ENCODE measurements at places on chromosomes 3 and 15.

GRCh38 chr15:22827125-22827524 is 11.3 kb upstream of the NIPA2 start:
- DNase-seq: no peak

DNA sequence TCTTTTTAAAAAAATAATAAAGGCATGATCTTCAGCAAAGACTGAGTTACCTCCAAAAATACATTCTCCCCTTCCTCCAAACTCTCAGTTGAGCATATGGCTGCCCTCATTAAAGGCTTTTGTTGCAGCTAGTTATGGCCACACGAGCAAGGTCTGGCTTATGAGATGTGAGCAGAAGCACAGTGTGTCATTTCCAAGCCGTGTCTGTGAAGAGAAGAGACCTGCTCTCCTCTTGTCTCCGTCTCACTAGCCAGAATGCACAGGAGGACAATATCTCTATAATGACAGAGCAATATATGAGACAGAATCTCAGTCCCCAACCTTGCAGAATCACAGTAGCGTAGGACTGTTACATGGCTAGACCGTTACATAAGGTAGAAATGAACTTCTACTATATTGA is 152.3 kb downstream of the MAGI1 start:
- no peak for DNase-seq

- DNase-seq: peak; percentile 34
Measured at GRCh38 chr15:74322558-74323180, 44.8 kb downstream of the CYP11A1 start.

DNA sequence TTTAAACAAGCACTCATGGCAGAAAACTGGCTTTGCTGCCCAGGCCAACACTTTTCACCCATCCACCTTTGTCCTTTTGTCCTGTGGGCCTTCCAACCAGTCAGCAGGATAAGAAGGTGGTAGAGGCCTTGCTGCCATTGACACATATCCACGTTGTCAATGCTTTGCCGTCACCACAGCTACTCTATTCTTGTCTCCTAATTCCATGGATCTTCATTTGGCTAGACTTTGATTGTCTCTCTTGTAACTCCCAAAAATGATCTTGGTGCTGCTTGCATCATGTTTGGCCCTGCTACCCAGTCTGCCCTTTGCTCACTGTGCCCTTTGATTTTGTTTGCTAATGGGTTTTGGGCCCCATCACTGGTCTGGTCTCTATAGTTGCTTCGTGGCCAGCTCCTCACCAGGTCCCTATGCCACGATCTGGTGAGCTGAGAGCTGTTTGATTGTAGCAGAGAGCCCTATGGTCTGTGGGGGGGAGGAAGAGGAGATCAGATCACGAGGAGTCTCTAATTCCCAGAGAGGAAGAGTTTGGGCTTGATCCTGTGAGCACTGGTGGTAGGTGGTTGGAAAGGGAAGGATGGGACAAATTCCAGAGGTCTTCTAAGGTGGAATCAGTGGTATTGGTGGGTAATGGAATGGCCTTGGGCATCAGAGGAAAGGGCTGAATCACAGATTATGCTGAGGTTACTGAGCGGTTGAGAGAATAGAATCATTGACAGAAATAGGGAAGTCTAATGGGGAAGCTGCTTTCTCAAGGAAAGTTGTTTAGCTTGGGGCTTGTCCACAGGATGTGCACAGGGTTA is 40.3 kb downstream of the ABHD2 start:
- DNase-seq: no peak

- no peak for DNase-seq
Measured at GRCh38 chr3:150746791-150747590, 16.0 kb downstream of the SIAH2 start.

- peak; percentile 98 for DNase-seq
Measured at GRCh38 chr3:99901200-99901926, 83.7 kb downstream of the CMSS1 start.

DNA sequence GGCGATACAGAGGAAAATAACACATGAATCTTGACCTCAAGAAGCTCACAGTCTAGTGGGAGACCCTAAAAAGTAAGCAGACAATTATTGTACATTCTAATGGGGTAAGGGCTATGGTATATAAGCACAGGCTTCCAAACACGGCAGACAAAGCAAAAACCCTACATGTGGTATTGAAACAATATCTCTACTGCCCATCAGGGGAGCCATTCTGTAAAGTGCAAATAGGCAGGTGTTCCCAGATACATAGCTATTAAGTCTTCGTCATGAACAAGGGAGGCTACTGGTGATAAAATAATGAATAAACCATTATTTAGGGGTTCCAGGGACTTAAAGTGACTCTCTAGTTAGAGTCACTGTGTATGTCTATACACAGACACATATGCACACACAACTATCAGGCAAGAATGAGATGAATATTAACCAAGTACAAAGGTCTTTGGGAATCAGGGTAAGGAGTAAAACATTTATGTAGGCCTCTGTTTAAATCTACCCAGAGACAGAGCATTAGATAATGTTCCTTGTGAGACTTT is 38.7 kb upstream of the ASB14 start:
- DNase-seq: no peak

DNA sequence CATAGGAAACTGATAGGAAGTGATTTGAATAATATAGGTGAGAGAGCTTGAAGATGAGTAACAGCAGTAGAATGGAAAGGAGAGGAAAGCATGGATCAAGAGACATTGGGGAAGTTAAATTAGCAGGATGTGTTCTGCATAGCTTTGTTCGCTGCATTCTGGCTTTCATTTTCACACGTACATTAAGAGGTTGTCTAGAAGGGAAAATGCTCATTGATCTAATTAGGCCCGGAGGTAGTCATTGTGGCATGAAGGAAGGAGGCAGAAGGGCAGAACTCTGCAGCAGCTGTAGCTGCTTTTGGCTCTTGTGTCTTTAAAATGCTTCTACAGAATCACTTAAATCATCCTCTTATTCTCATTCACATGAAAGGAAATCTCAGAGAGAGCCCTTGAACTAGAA is 40.3 kb downstream of the KCNAB1 start:
- no peak for DNase-seq

- no peak for DNase-seq
Measured at GRCh38 chr3:135995766-135996165, 30.2 kb downstream of the PPP2R3A start.

DNA sequence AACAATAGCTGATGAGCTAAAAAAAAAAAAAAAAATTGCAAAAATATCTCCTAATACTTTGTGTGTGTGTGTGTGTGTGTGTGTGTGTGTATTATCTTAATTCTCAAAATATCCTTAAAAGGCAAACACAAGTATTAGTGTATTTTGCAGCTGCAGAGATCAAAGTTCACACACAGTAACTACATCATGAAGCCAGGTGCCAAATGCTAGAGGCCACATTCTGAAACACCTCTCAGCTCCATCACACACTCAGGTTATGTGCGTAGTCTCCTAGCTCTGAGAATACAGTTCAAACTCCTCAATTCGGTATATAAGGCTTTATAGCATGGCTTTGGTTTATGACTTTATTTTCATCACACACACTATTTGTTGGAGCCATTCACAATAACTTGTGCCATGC is 33.5 kb upstream of the PPARG start:
- no peak for DNase-seq

DNA sequence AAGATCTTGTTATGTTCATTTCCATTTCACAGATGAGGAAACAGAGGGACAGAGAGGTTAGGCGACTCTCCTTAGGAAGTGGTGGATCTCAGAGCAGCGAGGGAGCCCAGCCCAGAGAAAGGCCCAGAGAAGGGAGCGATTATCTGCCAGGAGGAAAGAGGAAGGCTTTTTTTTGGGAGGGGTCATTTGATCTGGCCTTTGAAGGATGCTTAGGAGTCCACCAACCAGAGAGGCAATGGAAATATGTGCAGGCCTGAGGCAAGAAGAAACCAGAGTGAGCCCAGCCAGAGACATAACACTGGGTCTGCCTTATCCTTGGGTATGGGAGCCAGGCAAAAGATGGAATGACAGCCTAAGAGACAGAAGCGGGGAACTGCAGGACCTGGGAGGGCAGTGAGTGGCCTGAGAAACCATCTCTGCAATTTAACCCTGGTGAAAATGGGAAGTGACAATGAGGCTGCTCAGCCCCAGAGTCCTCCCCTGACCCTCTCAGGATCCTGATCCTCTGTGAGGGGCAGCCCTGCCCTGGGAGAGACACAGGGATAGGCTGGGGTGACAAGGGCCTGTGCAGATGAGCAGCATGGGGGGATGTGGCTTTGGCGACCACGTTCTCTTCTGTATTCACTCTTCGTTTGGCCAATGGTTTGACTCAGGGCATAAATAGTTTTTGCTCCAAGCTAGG is 163.2 kb downstream of the WNT7A start:
- DNase-seq: no peak

- no peak for DNase-seq
Measured at GRCh38 chr3:14780927-14781507, 37.7 kb upstream of the FGD5 start.

DNA sequence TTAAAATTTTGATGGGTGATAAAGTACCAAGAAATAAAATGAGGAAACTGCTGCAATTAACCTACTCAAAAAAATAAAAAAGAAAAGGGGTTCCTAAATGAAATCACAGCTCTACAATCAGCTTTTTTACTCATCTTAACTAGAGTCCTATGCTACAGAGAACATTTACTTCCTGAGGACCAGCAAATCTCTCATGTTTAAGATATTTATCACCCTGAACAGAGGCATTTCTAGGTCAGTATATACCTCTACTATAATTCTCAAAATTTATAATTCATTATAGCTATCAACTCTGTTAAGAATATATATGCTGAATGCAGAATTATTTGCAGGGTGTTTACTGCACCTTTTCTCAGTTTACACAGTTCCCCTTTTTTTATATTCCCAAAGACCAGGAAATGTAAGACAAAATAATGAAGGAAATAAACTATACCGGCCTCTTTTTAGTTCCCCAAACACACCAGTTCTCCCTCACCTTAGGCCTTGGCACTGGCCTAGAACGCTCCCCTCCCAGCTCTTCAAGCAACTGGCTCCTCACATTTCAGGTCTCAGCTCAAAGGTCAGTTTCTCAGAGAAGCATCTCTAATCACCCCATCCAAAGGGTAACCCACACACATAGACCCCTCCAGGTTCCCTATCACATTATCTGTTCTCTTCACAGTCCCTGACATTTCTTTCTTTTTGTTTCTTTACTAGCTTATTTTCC is 71.1 kb downstream of the LRRFIP2 start:
- no peak for DNase-seq

DNA sequence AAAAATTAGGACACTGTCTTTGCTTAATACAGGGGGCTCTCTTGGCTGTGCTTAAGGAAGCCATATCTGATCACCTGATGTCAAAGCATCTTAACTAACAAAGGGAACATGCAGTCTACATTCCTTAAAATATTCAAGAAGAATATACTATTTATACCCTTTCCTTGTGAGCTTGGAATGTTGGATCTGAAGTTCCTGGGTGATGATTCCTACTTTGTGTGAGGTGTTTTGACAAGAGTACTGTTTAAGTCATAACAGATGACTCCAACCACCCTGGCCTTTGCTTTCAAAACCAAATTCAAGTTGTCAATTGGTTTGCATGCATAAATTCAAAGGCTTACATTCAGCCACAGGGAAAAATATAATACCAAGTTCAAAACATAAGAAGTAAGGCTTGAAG is 862.7 kb upstream of the SEMA6D start:
- DNase-seq: no peak

DNA sequence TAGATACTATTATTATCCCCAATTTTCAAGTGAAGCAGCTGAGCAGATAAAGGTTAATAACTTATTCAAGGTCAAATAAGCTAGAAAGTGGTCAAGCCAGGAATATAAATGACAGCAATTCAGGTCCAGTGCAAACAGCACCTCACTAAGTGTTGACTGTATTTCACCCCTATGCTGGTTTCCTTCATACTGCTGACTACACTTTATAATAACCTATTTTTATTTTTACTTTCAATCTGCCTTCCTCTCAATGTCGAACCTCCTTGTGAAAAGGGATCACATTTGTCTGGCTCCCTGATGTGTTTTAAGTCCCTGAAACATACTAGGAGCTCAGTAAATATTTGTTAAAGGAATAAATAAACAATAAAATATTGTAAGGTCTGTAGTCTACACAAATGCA is 146.1 kb downstream of the NAALADL2 start:
- no peak for DNase-seq

GRCh38 chr15:87268675-87269074 is 987.9 kb downstream of the NTRK3 start:
- DNase-seq: no peak

GRCh38 chr3:190000861-190001196 is 119.9 kb downstream of the P3H2 start:
- DNase-seq: no peak

DNA sequence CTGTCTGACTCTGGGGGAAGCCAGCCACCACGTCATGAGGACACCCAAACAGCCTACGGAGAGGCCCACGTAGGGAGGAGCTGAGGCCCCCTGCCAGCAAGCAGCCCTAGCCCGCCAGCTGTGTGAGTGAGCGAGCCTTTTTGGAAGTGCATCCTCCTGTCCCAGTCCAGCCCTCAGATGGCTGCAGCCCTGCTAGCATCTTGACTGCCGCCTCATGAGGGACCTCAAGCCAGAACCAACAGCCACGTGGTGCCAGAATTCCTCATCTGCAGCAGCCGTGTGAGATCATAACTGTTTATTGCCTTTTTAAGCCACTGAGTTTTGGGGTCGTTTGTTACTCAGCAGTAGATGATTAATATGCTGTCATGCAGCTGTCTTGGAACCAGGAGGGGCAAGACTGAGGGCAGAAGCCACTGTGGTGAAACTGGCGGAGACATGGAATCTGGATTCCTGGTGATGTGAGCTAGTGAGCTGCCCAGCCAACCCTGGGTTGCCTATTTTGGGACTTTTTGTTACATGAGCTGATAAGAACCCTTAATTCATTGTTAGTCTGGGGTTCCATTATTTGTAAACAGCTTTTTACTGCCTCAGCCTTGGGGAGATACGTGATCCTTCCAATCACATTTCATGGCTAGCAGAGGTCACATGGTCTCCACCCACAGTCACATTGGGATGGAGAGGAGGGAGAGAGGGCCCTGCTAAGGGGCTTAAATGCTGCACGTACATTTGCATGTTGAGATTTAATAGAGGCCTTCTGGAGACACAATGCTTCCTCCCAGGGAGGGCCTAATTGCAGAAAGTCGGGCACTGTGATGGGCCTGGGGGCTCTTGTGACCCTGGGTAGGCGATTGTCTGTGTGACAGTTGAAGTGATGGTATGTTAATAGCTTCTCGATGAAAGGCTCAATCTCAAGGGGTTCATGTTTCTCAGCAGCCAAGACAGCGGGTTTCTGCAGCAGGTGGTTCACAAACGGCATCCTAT is 73.8 kb downstream of the RPLP1 start:
- no peak for DNase-seq

DNA sequence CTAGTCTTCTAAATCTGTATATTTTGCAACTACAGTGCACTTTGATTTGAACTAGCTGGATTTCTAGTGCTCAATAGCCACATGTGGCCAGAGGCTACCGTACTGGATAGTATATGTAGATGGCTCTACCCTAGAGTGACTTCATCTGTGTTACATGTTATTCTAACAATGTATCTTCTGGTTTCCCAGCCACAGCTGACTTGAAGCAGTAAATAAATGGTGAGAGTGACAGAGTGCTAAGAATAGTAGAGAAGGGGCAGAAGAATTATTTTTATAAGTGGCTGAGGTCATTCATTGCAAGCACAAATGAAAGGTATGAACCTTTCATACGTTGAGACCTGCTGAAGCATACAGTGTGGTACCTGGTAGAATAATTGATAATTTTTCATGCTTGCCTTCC is 30.9 kb downstream of the KAT2B start:
- DNase-seq: no peak

GRCh38 chr3:171222995-171223394 is 196.5 kb upstream of the SLC2A2 start:
- DNase-seq: no peak

Data from fibroblast of skin of left quadriceps (primary cell).